Left lung (tissue), 14 donors: ENCODE measurements at places on chromosomes 2 and 18. TPM values are rescaled to one million over a fixed set of nuclear protein-coding genes. Genes with fewer than 3 reads are reported as not detected.

The TP53I3 gene
- polyA plus RNA-seq, result 58.0 TPM

- no peak for DNase-seq
Measured at GRCh38 chr2:216505133-216506106, 6.8 kb downstream of the RPL37A start.

GRCh38 chr2:20052861-20053281 is 1.4 kb upstream of the LAPTM4A start:
- DNase-seq, result peak; percentile 54

DNA sequence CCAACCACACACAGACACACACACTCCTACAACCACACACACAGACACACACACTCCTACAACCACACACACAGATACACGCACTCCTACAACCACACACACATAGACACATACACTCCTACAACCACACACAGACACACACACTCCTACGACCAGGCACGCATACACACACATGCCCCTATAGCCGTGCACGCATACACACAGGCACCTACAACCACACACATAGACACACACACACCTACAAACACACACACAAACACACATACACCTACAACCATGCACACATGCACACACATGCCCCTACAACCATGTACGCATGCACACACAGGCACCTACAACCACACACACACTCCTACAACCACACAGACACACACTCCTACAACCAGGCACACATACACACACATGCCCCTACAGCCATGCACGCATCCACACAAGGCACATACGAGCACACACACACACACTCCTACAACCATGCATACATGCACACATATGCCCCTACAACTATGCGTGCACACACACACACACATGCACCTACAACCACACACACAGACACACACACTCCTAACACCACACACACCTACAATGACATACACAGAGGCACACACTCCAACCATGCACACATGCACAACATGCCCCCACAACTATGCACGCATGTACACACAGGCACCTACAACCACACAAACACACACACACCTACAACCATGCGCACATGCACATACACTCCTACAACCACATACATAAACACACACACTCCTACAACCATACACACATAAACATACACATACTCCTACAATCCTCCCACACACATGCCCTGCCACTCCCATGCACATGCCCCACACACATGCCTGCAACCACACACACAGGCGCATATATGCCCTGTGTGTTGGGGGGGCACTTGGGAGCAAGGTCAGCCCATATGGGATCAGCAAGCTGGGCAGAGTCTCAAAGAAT is 19.1 kb upstream of the TEX51 start:
- DNase-seq, result no peak

- no peak for DNase-seq
Measured at GRCh38 chr2:121949271-121949670, 193.8 kb downstream of the TSN start.
